ENCODE measurements at places on chromosomes 1 and 21.

- DNase-seq: no peak
Measured at GRCh38 chr1:244789276-244789580, 46.2 kb upstream of the COX20 start.

GRCh38 chr1:62117018-62117750 lies 77.5 kb upstream of the L1TD1 start:
- DNase-seq: no peak

DNA sequence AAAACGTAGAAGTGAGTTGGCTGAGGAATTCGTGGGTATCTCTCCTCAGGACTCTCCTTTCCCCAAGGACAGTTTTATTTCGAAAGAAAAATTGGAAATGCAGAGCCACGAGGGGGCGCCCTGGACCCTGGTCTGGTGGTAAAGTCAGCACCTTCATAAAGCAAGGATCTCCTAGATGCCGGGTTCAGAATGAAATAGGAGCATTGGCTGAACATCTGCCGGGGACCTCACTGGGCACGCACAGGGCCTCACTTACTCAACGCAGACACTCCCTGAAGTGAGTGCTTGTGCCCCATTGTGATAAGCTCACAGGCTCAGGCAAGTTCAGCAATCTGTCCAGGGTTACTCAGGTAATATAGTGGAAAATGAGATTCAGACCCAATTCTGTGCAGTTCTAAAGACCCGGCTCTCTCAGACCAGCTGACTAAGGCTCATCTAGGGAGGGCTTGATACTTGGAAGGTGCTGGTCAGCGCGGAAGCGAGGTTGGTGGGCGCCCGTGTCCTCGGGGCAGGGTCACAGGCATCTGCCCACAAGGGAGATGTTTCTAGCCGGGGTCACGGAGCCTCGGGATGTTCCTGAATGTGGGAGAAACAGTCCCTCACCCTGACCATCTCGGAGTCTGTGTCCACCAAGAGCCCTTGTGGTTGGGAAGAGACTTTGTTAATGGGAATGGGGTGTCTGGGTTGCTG lies 55.7 kb upstream of the ETV3 start:
- peak; percentile 50 for DNase-seq

GRCh38 chr1:185156288-185156853 lies 382 bp downstream of the TRMT1L start:
- DNase-seq: peak; percentile 8

GRCh38 chr1:19137158-19137557 lies 72.9 kb downstream of the UBR4 start:
- DNase-seq: no peak

- no peak for DNase-seq
Measured at GRCh38 chr1:204402391-204402790, 9.2 kb downstream of the PPP1R15B start.

GRCh38 chr1:208829595-208829994 lies 585.4 kb upstream of the PLXNA2 start:
- no peak for DNase-seq

- DNase-seq: no peak
Measured at GRCh38 chr1:78843111-78843510, 163.4 kb downstream of the ADGRL4 start.

GRCh38 chr1:87926921-87927320 lies 598.2 kb downstream of the LMO4 start:
- no peak for DNase-seq

DNA sequence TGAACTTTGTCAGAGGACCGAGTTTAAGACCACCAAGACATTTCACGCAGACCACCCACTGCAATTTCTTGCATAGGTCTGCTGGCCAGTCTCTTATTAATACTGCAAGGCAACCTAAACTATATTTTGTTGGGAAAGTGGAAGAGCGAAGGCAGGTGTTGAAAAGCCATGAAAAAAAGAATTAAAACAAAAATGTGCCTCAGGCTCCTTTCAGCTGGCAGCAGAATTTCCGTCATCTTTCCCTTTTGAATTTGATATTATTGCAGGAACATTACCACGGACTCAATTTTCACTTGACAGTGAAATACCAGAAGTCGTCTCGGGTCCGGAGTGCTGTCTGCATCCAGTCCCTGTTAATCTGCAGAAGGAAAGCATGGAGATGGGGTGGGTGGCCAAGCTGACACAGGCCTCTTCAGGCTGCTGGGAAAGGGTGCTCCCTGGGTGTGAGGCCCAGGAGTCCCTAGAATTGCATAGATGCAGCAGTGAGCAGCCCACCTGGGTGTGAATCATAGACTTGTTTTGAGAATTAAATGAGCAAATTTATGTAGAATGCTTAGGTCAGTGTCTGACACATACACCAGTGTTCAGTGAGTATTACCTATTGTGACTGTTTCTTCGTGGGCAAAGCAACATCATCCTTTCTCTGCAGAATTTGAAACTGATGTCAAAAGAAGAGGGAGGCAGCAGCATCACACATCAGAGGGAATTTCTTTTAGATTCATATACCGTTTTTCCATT lies 150.7 kb downstream of the PBX1 start:
- no peak for DNase-seq

DNA sequence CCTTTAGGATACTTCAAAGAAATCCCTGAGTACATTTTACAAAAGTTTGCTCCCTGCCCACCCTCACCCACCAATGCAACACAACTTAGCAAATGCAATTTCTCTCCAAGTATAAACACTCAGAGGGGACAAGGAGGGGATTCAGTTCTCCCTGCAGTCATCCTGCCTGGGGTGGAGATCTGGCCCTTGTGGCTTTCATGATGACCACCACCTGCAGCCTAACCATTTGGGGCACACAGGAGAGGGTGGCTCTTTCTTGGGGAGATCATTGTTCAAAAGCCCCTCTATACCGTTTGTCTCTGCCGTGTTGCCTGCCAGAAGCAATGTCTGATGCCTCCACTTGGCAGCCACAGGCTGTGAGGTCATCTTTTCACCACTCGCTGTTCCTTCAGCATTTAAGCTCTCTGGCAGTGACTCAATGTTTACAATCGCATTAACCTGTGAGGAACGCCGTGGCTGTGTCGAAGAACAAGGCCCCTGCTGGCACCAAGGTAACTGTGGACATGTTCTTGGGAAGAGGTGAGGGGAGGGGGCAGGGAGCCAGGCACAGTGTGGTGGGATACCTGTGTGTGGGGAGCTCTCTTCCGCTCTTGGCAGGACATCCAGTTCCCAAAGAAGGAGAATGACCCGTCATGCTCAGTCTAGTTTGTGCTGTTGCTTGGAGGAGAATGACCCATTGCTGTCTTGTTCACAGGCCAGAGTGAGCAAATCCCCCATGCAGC lies 103.9 kb upstream of the DUSP10 start:
- no peak for DNase-seq

GRCh38 chr21:15077529-15078145 lies 12.8 kb upstream of the NRIP1 start:
- DNase-seq: no peak

GRCh38 chr1:38785285-38786039 lies 74.1 kb downstream of the RRAGC start:
- DNase-seq: no peak

DNA sequence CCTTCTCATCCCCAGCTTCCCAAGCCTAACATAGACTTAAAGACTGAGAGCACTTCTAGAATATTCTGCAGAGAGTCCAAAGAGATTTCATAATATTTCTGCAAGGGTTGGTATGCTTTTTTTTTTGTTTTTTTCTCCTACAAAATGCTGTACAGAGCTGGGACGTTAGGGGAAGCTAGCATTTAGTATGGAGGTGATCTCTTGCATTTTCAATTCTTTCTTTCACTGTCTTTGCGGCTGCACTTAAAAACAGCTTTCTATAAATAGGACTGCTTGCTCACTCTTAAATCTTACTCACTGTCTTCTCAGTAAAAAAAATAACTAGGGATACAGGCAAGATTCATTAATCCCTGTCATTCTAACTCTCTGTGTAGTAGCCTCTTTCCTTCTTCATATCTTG lies 7.4 kb downstream of the DSCAM start:
- no peak for DNase-seq

DNA sequence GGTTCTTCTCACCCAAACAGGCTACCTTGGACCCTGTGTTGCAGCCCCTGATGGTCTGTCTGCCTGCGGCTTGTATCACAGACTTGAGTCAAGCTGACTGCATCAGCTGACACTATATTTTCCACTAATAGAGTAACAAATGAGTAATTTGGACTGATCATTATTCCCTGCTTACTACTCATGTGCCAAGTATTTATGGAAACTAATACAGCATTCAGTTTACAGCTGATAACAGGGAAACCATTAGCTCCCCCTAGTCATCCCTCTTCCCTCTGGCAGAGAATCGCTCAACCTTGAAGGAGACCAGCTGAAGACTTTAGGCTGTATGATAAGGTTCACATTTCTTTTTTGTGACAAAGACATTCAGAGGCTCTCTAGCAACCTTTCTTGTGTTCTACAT lies 116.6 kb upstream of the SYT6 start:
- DNase-seq: no peak

- DNase-seq: no peak
Measured at GRCh38 chr1:2097386-2098300, 47.4 kb downstream of the PRKCZ start.

GRCh38 chr1:191174298-191174697 lies 696.6 kb upstream of the BRINP3 start:
- no peak for DNase-seq

- DNase-seq: no peak
Measured at GRCh38 chr1:95018602-95019369, 54.0 kb downstream of the ALG14 start.

- no peak for DNase-seq
Measured at GRCh38 chr1:78141531-78142231, 95.9 kb downstream of the GIPC2 start.

DNA sequence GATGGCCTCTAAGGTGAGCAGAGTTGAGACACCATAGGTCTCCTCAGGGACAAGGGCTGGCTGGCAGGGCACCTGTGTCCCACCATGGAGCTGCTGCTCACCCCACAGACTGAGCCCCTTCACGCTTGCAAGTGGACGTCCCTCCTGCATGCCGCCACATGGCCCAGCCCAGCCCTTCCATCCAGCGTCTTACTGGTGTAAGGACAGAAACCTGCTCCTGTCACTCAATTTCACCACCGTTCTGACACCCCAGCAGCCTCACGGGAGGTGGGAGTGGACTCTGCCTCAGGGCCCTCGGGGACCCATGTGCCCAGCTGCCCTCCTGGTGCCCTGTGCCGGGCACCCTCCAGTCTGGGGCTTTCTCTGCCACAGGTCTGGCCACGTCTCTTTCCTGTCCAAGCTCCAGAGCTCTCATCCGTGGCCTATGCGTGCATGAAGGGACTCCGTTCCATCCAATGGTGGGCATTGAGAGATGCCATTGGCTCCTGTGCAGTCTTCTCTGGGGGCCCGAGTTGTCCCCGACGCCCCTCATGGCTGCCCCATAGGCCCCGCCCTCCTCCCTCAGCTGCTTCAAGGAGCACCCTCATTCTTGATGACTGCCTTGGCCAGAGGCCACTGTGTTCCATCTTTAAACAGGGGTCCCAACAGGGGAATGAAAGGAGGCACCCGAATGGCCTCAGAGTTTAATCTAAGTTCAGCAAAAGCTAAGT lies 42.6 kb upstream of the COL6A1 start:
- no peak for DNase-seq

GRCh38 chr1:203273869-203274602 lies 31.3 kb upstream of the BTG2 start:
- no peak for DNase-seq

- no peak for DNase-seq
Measured at GRCh38 chr1:210647406-210648333, 319.0 kb downstream of the HHAT start.

GRCh38 chr1:86140281-86140880 lies 16.2 kb downstream of the COL24A1 start:
- no peak for DNase-seq

- no peak for DNase-seq
Measured at GRCh38 chr21:33567914-33568313, 20.6 kb downstream of the DONSON start.
